ENCODE measurements at places on chromosomes 16 and 17. TPM values are rescaled to one million over a fixed set of nuclear protein-coding genes. Genes with fewer than 3 reads are reported as not detected.

Gene NOB1
- total RNA-seq = 22.7 TPM

Gene SUPT6H
- 75.9 TPM for total RNA-seq

Gene HNF1B
- 0.34 TPM for total RNA-seq

Gene KRT12
- not detected for total RNA-seq

Gene ARHGAP44
- total RNA-seq = 0.68 TPM

Gene KRTAP2-1
- not detected for total RNA-seq
